Left ventricle myocardium inferior (tissue), 1 donor: ENCODE measurements at places on chromosomes 7 and 10. TPM values are rescaled to one million over a fixed set of nuclear protein-coding genes. Genes with fewer than 3 reads are reported as not detected.

GRCh38 chr7:5603241-5604140, 178.0 kb downstream of the RNF216 start:
- no peak for DNase-seq

- DNase-seq, result no peak
These were observed 32.8 kb upstream of the WDFY4 start for GRCh38 chr10:48651839-48652238.

- no peak for DNase-seq
These were observed 59.5 kb downstream of the AGK start for GRCh38 chr7:141610671-141611070.

UTF1 gene
- total RNA-seq, result not detected

TBX20 gene
- total RNA-seq, result 83.9 TPM
